Activated CD4-positive, alpha-beta T cell treated with anti-CD3 and anti-CD28 coated beads for 36 hours (primary cell): ENCODE measurements at places on chromosomes 1 and 21. TPM values are rescaled to one million over a fixed set of nuclear protein-coding genes. Genes with fewer than 3 reads are reported as not detected.

C1orf53 gene
- 0.66 TPM for total RNA-seq

HSD11B1 gene
- total RNA-seq, result 5.7 TPM

DNA sequence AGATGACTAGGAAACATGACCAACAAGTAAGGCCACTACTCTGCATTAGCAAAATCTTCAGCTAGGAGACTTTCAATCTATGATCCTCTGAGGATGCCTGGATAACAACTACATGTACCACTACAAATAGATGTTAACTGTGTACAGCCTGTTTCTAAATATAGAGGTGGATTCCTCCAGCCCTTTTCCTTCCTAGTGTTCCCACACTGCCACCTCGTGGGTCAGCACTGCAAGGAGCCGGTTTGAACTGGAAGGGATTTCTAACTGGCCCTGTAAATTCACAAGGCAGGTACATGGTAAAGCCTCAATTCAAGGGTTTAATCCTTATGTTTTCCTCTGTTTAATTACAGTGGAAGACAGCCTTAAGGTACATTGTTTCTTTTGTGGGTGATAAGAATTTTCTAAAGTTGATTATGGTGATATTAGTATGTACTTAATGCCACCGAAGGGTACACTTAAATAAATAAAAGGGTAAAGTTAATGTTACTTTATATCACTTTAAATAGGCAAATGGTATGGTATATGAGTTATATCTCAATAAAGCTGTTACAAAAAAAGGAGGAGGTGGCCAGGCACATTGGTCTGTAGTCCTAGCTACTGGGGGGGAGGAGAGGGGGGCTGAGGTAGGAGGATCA, 14.4 kb downstream of the SMYD3 start:
- DNase-seq, result peak; percentile 78
- no peak overlapping the region for H3K27ac ChIP-seq
- peaks cover 4% of the 10 kb centered on the region for H3K36me3 ChIP-seq
- H3K27me3 ChIP-seq, result no peaks in the 10 kb centered on the region

DNA sequence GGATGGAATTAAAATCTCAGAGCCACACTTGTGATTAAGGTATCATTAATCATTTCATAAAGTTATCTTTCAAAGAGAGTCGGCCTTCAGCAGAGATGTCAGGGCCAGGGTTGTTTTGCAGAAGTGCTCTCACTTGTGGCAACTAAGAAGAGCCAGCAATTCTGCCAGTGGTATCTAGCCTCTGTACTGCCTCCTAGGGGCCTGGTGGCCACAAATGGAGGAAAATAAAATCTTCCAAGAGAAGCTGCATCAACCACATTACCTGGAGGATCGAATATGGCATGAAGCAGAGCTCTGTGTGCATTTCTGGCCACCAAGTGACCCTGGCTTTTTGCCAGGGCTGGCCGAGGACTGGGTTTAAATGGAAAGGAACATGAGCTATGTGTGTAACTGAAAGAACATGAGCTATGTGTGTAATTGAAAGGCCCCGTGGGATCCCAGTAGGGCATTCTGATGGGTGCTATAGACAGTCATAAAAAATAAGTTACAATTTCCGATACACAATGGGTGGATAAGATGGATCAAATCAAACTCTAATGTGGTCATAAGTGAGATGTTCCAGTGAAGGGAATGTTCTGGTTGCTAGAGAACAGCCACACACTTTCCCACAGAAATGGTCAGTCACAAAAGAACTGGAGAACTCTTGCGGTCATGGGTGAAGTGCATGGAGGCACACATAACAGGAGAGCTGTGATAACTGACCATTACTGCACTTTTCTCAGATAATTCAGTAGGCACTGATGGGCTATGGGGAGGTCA, 335.8 kb downstream of the CAMTA1 start:
- peaks cover 4% of the 10 kb centered on the region for H3K27me3 ChIP-seq
- H3K4me3 ChIP-seq, result no peak overlapping the region
- no peak overlapping the region for H3K27ac ChIP-seq
- H3K36me3 ChIP-seq, result no peaks in the 10 kb centered on the region

DNA sequence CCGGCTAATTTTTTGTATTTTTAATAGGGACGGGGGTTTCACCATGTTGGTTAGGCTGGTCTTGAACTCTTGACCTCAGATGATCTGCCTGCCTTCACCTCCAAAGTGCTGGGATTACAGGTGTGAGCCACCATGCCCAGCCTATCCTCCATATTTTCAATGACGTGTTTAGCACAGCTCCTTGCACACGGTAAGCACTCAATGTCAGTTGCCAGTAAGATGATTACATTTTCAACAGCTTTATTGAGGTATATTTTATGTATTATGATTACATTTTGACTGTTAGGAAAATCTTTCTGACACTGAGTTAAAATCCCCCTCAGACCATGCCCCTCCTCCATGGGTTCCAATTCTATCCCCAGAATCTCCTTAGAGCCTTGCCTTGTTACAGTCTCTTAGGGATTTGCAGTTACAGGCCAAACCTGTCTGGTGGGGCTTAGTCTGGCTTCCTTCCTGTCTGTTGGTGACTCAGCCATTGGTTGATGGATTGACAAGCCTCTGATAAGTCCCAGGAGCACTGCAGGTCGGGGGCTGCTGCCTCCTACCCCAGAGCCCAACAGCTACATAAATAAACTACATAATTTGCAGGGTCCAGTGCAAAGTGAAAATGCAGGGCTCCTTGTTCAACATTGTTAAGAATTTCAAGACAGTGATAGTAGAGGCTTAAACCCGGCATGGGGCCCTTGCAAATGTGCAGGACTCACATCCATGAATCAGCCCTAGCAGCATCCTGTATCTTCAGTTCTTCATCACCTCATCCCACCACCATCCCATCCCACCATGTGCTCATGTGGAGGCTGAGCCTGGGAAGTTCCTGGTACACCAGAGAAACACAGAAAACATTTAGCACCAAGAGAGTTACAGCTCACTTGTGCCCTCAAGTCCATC, 23.4 kb downstream of the COA7 start:
- H3K4me3 ChIP-seq, result no peak overlapping the region
- no peak for DNase-seq
- no peaks in the 10 kb centered on the region for H3K27me3 ChIP-seq
- H3K36me3 ChIP-seq, result peaks cover 1% of the 10 kb centered on the region

KIF17 gene
- not detected for total RNA-seq

- H3K36me3 ChIP-seq, result no peaks in the 10 kb centered on the region
- no peak for DNase-seq
- no peak overlapping the region for H3K4me3 ChIP-seq
Observed at GRCh38 chr1:237975903-237976302, 85.2 kb upstream of the ZP4 start.

GRCh38 chr1:180862305-180862704, 50.4 kb upstream of the KIAA1614 start:
- H3K27ac ChIP-seq, result no peak overlapping the region
- peaks cover 7% of the 10 kb centered on the region for H3K36me3 ChIP-seq
- no peak for DNase-seq
- H3K27me3 ChIP-seq, result no peaks in the 10 kb centered on the region
- no peaks in the 10 kb centered on the region for H3K4me1 ChIP-seq
- no peak overlapping the region for H3K4me3 ChIP-seq

- no peaks in the 10 kb centered on the region for H3K27me3 ChIP-seq
- no peak for DNase-seq
- no peak overlapping the region for H3K4me3 ChIP-seq
- peaks cover 27% of the 10 kb centered on the region for H3K36me3 ChIP-seq
Observed at GRCh38 chr1:12208271-12208670, 21.6 kb upstream of the VPS13D start.

- no peaks in the 10 kb centered on the region for H3K36me3 ChIP-seq
- no peak for DNase-seq
- peaks cover 6% of the 10 kb centered on the region for H3K27me3 ChIP-seq
Observed at GRCh38 chr1:221040691-221041285, 161.5 kb downstream of the HLX start.

ANGPTL7 gene
- not detected for total RNA-seq

DNA sequence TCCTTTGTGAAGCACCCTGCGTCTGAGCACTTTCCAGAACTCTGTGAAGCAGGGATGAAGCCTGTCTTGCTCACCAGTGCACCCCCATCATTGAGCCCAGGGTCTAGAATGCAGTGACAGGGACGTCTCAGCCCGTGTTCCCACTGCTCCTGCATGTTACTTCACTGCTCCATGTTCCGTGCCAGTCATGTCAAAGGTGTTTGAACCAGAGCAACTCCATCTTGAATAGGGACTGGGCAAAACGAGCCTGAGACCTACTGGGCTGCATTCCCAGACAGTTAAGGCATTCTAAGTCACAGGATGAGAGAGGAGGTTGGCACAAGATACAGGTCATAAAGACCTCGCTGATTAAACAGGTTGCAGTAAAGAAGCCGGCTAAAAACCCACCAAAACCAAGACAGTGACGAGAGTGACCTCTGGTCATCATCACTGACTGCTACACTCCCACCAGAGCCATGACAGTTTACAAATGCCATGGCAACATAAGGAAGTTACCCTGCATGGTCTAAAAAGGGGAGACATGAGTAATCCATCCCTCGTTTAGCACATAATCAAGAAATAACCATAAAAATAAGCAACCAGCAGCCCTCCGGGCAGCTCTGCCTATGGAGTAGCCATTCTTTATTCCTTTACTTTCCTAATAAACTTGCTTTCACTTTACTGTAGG, 63.2 kb downstream of the SDC3 start:
- H3K4me3 ChIP-seq, result no peak overlapping the region
- H3K27me3 ChIP-seq, result peaks cover 52% of the 10 kb centered on the region
- H3K36me3 ChIP-seq, result no peaks in the 10 kb centered on the region
- no peaks in the 10 kb centered on the region for H3K4me1 ChIP-seq
- H3K27ac ChIP-seq, result no peak overlapping the region

- H3K4me3 ChIP-seq, result no peak overlapping the region
- no peak for DNase-seq
- peaks cover 4% of the 10 kb centered on the region for H3K4me1 ChIP-seq
- no peak overlapping the region for H3K27ac ChIP-seq
Observed at GRCh38 chr1:10726355-10726754, 70.1 kb downstream of the CASZ1 start.

DNA sequence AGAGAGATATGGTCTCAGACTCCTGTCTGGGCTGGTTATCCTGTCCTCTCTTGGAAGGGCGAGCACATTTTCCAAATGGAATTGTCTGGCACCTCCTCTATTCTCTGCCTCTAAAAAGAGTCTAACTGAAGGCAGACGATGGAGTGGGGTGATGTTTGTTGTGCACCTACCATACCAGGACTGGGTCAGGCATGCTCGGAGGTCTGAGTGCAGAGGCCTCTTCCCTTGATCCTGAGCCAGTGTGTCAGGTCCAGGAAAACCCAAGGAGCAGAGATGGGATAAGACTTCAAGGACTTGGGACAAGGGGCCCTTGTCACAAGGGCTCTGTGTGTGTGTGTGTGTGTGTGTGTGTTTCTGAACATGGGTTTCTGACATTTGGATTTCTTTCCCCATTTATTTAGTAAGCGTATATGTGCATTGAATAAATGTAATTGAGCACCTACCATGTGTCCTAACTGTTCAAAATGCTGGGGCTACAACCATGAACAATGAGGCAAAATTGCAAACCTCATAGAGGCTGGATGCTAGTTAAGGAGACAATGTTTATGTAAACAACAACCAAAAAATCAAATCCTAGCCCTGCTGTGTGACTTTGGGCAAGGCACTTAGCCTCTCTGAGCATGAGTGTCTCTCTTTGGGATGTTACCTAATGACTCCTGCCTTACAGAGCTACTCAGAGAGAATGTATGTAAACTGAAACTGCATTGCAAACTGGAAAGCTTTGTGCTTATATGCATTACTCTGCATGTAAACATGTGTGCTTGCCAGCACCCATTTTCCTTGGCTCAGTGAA, 276.3 kb downstream of the FOXD2 start:
- H3K27me3 ChIP-seq, result peaks cover 56% of the 10 kb centered on the region
- H3K27ac ChIP-seq, result no peak overlapping the region
- H3K36me3 ChIP-seq, result no peaks in the 10 kb centered on the region
- no peak overlapping the region for H3K4me3 ChIP-seq
- no peak for DNase-seq
- H3K4me1 ChIP-seq, result peaks cover under 1% of the 10 kb centered on the region

- no peaks in the 10 kb centered on the region for H3K27me3 ChIP-seq
- no peak overlapping the region for H3K27ac ChIP-seq
- DNase-seq, result no peak
- no peaks in the 10 kb centered on the region for H3K36me3 ChIP-seq
- H3K4me3 ChIP-seq, result no peak overlapping the region
- H3K4me1 ChIP-seq, result no peaks in the 10 kb centered on the region
Observed at GRCh38 chr21:18986197-18986596, 582.6 kb upstream of the TMPRSS15 start.

- H3K27ac ChIP-seq, result no peak overlapping the region
- H3K4me1 ChIP-seq, result no peaks in the 10 kb centered on the region
- no peak for DNase-seq
- H3K27me3 ChIP-seq, result peaks cover 2% of the 10 kb centered on the region
Observed at GRCh38 chr1:14168326-14169063, 430.0 kb upstream of the KAZN start.

DNA sequence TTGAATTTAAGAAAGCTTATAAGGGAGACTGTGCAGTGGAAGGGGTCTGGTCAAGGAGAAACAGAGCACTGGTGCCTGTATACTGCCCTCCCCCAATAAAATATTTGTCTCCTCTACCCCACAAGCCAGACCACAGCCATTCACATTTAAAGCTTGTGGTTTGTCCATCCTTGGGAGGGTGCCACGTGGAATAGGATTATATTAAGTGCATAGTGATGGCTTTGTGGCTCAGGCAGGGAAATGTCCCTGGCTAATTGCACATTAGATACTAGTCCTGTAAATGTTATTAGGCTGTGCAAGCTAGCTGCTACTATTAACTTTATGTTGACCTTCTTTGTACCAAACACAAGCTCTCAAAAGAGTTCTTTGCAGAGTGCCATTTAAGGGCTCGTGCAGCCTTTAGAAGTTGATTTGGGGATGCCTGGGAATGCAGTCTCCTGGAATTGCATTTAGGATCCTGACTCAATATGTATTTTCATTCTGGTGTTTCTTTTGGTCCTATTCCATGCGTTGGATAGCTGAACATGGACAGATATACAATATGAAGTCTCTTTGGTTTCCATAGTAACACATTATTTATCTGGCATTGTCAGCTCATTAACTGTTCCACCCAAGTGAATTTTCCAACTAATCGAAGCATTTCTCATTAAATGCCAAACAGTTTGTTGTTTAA, 210.6 kb downstream of the ROR1 start:
- DNase-seq, result no peak
- H3K27me3 ChIP-seq, result no peaks in the 10 kb centered on the region
- H3K27ac ChIP-seq, result no peak overlapping the region
- no peak overlapping the region for H3K4me3 ChIP-seq
- no peaks in the 10 kb centered on the region for H3K36me3 ChIP-seq
- no peaks in the 10 kb centered on the region for H3K4me1 ChIP-seq

- peak; percentile 33 for DNase-seq
- H3K36me3 ChIP-seq, result no peaks in the 10 kb centered on the region
- no peaks in the 10 kb centered on the region for H3K4me1 ChIP-seq
- peaks cover 12% of the 10 kb centered on the region for H3K27me3 ChIP-seq
- H3K27ac ChIP-seq, result no peak overlapping the region
Observed at GRCh38 chr1:57124768-57125446, 159.1 kb upstream of the C8B start.

CDKN2C gene
- total RNA-seq, result 9.2 TPM

GRCh38 chr1:41790351-41790750, 128.4 kb downstream of the HIVEP3 start:
- H3K36me3 ChIP-seq, result peaks cover 8% of the 10 kb centered on the region
- no peaks in the 10 kb centered on the region for H3K27me3 ChIP-seq
- peak overlapping the region; percentile 5 for H3K27ac ChIP-seq
- H3K4me1 ChIP-seq, result peaks cover 57% of the 10 kb centered on the region

FAM110D gene
- total RNA-seq, result not detected

KLF17 gene
- not detected for total RNA-seq

JAM2 gene
- 1.1 TPM for total RNA-seq
